Activated naive CD8-positive, alpha-beta T cell treated with anti-CD3 and anti-CD28 coated beads for 36 hours (primary cell): ENCODE measurements at places on chromosomes 13 and 19.

- no peak for DNase-seq
Observed at GRCh38 chr19:5775668-5776309, 8.8 kb downstream of the PRR22 start.

GRCh38 chr13:26019881-26020870 is 31.6 kb downstream of the SHISA2 start:
- DNase-seq = no peak

GRCh38 chr13:78881751-78882150 is 222.8 kb upstream of the OBI1 start:
- DNase-seq = no peak

GRCh38 chr19:55305491-55305890 is 19.6 kb downstream of the TMEM150B start:
- peak; percentile 44 for DNase-seq

GRCh38 chr19:46269101-46269500 is 27.7 kb upstream of the HIF3A start:
- DNase-seq = no peak

DNA sequence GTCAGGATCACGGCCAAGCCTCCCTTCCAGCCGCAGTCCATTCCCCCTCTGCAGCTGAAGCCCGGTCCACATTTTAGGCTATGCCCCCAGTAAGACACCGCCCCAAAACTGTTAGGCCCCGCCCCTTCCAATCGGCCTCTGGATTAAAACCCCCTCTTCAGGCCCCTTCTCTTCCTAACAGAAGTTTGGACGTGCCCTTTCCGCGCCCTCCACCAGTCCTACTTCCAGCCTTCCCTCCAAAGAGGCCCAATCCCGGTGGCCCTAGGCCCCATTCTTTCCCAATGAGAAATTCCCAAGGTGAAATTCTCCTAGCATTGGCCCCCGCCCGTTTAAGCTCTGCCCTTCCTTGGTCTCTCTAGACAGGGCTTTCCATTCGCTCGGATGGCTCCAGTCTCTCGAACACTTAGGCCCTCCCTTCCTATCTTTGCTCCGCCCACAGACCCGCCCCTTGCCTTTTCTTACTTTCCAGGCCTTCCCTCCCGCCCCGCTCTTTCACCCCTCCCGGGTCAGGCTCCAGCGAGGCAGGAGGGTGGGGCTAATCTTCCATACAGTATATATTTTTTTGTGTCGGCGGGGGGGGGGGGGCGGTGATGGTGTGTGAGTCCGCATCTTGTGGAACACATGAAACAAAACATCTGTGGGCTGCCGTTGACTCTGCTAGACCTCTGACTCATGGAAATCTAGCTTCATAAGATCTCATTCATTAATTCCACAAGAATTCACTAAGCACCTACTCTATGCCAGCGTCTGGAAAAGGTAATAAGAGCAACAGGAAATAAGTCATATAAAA is 13.6 kb downstream of the LTBP4 start:
- DNase-seq = peak; percentile 91

GRCh38 chr13:99813336-99814095 is 158.1 kb downstream of the ZIC5 start:
- no peak for DNase-seq

DNA sequence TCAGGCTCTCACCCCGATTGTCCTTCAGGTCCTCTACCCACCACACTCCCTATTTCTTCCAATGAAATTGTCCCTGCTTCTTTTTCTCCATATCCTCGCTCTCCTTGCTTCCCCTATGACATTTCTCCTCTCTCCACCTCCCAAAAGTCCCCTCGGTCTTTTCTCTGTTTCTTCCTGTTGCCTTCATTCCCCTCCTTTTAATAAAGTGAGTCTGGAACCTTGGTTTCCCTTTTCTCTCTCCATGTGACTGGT is 676 bp upstream of the ZNF574 start:
- no peak for DNase-seq

GRCh38 chr19:3851254-3852176 is 17.3 kb downstream of the ZFR2 start:
- no peak for DNase-seq

DNA sequence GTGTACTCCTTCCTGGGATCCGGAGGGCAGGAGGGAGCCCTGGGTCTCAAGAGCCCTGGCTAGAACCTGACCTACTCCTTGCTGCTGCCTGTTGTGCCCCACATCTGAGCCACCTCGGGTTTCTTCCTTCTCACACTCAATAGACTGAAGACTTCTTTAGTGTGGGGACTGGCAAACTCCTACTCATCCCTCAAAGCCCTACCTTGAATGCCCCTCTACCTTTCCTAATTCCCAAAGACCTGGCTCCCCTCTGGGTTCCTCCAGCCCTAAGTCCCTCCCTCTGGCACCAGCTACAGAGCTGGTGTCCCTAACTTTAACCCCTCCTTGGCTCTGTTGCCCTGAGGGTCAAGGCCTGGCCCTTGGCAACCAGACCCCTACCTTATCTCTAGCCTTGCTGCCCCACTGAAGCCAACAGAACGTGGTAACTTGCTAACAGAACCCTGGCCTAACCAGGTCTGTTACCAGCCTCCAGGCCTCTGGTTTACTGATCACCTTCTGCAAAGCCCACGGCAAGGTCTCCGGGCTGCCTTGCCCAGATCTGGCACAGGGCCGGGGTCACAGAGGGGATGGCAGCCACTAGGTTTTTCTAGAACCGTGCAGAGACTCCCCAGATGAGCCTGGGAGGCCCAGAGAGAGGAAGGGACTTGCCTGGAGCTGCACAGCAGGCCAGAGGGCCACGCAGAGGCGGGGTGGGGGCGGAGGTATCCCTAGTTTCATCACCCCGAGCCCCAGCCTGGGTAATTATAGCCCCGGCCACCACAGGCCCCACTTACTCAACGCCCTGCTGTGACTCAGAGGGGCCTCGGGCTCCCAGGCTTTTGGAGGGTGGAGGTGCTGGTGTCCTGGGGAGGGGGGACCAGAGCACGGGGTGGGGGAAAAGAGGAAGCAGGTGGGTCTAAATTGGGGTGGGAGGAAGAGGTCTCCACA is 15.3 kb downstream of the ZBTB7A start:
- no peak for DNase-seq

DNA sequence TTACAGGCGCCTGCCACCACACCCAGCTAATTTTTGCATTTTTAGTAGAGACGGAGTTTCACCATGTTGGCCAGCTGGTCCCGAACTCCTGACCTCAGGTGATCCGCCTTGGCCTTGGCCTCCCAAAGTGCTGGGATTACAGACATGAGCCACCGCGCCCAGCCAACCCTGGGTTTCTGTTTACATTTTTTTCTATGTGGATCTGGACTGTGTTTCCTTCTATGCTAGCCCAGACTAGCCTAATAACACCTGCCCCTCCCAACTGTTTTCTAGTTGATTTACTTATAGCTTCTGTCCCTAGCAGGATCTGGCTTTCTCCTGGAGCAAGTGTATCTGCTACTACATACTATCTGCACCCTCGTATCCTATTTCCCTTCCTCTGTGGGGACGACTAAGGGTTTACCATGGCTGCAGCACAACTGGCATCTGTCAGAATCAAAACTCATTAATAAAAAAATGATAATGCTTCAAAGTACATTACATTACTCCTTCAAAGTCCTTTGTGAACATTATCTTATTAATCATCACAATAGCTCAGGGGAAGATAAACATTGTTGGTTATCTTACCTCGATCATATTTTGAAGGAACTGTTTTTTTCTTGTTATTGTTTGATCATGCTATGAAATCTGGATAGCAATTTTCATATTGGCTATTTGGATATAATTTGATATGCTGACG is 228.3 kb downstream of the KLF5 start:
- no peak for DNase-seq

GRCh38 chr19:51417810-51418157 is 342 bp upstream of the SIGLEC10 start:
- no peak for DNase-seq

- no peak for DNase-seq
Observed at GRCh38 chr19:19033176-19033425, 216 bp downstream of the SUGP2 start.

DNA sequence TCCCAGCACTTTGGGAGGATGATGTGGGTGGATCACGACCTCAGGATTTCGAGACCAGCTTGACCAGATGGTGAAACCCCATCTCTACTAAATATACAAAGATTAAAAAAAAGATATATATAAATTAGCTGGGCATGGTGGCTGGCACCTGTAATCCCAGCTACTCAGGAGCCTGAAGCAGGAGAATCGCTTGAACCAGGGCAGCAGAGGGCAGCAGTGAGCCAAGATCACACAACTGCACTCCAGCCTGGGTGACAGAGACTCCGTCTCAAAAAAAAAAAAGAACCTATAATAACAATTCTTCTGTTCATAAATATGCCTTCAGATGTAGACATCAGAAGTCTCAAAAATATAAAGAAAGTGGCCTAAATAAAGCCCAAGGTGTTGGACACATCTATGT is 7.6 kb downstream of the ZNF737 start:
- DNase-seq = peak; percentile 4

GRCh38 chr19:10797078-10797477 is 38.9 kb downstream of the TMED1 start:
- peak; percentile 34 for DNase-seq

DNA sequence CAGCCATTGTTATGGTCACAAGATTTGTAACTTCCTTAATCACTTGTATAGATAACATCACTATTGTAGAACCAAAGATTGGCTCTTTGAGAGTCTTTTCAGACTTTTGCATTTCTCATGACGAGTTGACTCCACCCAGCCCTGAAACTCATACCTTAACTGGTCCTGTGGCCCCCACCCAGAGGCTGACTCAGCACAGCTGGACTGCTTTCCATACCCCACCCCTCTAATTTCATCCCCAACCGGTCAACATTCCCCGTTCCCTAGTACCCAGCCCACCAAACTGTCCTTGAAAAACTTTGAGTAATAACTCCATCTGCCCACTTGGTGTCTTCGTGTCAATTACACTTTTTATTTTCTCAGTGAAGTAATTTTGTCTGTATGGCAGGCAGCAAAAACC is 32.1 kb upstream of the SLITRK1 start:
- no peak for DNase-seq

DNA sequence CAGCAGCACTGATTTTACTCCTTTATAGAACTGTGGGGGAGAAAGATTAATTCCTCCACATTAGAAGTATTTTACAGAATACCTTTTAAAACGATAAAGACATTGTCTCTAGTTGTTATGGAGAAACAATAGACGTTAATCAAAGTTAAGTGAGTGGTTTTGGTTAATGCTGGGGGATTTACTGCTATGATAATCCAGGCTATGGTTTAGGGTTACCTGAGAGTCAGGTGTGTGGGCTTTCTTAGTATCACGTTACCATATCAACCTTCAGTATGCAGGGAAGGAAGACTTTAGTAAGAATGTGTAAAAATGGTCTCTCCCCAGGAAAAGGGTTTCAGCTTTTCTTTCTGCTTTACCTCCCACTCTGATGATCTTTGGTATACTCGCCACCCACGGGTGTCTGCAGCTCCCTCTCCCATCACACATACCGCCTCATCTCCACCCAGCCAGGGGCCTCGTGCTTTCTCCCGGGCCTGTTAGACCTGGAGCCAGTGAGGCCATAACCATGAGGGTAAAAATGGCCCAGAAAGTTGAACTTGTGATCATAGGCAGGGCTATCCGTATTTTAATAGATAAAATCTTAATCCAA is 45.6 kb upstream of the WDFY2 start:
- DNase-seq = no peak

DNA sequence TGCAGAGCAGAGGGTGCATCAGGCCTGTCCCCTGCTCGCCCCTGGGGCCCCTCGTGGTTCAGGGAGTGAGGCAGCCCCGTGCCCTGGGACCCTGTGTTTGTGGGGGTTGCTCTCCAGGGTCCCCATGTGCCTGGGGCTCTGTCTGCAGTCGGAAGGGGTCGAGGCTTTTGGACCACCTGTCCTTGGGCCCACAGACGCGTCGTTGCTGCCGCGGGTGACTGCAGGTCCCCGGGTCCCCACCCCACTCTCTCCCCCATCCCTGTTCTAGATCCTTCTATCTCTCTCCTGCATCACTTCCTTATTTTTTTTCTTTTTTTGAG is 1.9 kb downstream of the PCSK4 start:
- DNase-seq = no peak

DNA sequence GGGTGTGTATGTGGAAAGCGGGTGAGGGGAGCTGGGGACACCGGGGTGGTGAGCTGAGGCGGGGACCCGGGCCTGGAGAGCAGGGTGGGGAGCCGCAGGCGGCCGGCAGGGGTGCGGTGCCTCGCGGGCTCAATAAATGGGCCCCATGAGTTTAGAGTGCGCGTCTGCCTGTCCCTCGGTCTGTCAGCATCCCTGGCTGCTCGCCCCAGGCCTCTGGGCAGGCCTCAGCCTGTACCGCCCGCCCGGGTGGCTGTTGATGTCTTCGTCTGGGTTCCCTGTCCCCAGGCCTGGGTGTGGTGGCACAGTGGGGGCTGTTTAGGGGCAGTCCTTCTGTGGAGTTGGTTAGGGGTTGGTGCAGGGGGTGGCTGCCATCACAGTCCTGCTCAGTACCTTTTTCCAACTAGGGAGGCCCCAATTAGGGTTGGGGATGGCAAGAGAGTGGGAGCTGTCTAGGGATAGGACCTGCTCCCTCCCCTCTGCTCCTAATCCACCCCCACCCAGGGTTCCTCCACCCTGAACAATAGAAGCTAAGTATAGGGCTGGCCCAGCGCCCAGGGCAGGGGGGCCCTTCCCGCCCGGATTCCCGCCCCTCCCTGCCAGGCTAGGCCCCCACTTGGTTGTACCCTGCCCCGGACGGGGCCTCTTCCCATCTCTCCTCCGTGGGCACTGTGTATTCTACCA is 12.2 kb downstream of the CIC start:
- peak; percentile 51 for DNase-seq

- no peak for DNase-seq
Observed at GRCh38 chr13:66265371-66265770, 964.8 kb downstream of the PCDH9 start.

DNA sequence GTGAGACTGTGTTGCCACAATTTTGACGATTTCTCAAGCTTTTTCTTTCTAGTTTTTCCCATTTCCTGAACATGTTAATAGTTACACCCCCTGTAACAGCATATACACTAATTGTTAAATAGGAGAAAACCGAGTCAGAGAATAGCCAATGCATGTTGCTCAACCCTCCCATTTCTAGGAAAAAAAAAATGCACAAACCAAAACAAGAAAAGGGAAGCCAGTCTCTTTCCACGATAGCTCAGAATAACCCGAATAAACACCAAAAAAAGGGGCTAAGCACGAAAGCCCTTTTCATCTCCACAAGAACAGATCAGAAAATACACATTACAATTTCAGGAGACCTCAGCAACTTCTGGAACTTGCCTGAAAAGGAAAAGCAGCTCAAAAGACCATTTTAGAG is 16.3 kb downstream of the LATS2 start:
- no peak for DNase-seq

GRCh38 chr19:35117799-35118198 is 2.2 kb downstream of the FXYD3 start:
- no peak for DNase-seq

GRCh38 chr13:31878955-31879354 is 139.6 kb downstream of the RXFP2 start:
- DNase-seq = no peak

DNA sequence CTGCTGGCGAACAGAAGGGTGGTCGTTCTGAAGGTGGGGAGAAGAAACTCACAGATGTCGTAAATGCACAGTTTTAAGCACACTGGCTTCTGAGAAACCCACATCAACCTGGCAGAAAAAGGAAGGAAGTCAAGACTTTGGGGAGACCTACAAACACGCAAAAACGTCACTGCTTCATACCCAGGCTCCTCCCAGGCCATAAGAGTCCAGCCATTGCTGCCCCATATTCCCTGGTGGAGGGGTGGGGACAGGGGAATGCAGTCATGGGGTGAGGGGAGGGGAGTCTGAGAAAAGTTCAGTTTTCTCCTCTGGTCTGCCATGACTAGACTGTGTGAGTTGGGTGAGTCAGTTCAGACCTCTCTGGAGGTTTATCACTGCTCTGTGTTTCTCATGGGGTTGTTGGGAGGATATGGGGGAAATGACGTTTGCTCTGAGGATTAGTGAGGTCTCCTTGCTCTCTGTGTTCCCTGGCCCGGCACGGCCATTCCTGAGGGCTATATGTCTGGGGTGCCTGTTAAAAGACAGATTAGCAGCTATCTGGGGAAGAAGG is 139.0 kb downstream of the FLT1 start:
- DNase-seq = peak; percentile 11
